ENCODE measurements at places on chromosomes 3 and 15.

DNA sequence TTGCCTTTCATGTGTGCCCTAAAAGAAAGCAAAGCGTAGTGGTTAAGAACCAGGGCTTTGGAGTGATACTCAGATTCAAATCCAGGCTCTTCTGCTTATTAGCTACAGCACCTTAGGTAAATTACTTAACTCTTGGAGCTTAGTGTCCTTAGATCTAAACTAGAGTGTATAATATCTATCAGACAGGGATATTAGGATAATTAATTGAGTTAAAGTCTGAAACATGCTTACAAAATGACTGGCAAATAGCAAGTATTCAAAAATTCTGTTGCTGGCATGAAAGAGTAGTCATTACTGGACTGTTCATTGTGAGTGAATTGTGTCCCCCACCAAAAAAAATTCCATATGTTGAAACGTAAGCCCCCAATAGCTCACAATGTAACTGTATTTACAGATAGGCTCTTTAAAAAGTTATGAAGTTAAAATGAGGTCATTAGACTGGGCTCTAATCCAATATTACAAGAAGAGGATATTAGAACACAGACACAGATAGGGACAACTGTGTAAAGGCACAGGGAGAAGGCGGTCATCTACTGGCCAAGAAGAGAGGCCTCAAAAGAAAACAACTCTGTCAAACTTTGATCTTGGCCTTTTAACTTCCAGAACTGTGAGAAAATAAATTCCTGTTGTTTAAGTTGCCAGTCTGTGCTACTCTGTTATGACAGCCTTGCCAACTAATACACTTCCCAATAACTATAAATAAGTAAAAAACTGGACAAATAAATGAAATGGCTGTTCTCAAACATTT, 60.4 kb upstream of the LRRC3B start:
- DNase-seq = no peak

- DNase-seq = no peak
Observed at GRCh38 chr3:196537319-196537984, 22.3 kb upstream of the SMCO1 start.

DNA sequence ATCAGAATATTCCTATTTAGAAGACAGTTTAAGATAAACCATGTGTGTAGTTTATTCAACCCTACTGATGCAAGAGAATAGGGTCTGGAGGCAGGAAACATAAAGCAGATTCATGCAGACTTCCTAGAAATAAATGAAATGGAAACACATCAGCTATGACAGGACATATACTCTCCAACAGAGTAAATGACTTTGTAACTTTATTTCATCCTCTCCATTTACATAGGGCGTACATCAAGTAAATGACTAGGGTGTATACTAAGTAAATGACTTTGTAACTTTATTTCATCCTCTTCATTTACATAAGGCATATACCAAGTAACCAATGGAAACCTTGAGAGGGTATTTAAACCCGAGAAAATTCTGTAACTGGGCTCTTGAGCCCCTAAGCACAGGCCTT, 17.6 kb upstream of the SRPRB start:
- DNase-seq = no peak

DNA sequence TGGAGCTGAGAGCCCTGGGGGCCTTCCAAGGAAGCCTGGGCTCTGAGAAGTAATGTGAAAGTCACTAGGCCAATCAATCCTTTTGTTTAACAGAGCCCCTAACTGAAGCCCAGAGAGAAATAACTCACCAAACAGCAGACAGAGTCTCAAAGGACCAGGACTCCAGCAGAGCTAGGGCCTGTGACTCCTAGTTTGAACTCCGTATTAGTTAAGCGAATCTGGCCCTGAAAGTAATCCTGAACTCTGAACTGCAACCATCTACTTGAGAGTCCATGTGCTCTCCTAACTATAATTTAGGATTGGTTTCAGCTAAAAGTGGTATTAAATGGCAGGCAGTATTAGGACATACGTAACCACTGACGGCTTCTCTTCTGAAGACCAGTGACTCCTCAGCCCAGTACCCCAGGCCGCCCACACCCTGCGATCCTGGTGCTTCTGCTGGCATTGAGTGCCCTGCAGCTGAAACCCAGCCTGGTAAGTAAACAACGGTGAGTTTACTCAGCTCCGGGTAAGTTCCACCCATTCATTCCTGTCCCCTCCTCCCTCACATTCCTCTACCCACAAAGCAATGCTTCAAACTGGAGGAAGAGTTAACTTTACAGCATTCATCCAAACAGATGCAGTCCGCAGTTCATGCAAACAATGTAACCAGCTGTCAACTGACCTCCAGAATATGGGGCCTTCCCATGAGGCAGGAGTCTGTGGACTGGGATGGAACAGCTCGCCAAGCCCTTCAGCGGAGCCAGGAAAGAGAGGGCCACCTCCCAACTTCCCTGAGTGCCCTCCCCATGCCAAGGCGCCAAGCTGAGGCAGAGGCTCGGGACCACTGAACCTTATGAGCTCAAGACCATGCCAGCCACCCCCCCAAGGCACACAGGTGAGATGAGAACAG, 7.3 kb downstream of the MYO5C start:
- no peak for DNase-seq

DNA sequence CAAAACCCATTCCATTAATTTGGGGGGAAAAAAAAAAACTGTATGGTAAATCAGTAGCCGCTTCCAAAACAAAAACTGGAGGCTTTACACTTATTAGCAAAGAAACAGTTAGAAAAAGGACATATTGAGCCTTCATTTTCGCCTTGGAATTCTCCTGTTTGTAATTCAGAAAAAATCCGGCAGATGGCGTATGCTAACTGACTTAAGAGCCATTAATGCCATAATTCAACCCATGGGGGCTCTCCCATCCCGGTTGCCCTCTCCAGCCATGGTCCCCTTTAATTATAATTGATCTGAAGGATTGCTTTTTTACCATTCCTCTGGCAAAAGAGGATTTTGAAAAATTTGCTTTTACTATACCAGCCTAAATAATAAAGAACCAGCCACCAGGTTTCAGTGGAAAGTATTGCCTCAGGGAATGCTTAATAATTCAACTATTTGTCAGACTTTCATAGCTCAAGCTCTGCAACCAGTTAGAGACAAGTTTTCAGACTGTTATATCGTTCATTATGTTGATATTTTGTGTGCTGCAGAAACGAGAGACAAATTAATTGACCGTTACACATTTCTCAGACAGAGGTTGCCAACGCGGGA, 9.4 kb upstream of the RPL24 start:
- DNase-seq = no peak

DNA sequence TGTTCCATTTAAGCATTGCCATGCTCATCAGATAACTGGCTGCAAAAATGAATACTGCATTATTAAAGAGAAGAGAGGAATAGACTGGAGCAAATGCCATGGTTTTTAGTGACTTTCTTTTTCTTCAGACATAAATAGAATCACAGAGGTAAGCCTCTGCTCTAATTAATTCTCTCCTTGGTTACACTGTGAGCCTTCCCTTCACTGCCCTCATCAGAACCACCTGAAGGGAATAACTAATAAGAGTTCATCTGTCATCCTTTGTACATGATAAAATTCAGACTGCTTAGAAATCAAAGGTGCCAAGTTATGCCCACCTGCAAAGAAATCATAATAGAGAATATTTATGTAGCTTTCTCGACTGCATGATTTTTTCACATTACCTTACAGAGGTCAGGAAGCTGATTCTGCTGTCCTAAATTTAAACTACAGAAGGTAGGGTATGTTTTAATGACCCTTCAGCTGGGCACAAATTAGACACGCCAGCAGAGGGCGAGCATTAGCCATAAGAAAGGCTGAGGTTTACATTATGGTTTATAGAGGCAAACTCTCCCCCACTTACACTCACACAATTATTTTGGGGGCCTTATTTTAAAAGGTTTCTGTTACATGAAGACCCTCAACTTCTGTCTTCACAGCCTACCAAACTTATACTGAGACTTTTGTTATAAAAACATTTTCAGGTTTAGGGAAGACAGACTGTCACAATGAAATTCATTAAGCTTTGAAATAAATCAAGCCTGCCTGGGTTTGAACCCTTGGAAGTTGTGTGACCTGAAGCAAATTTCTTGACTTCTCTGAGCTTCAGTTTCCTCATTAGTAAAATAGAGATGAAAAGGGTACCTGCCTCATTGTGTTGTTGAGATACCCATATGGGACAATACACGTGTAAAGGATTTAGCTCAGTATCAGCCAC, 15.3 kb upstream of the UNC13C start:
- no peak for DNase-seq

GRCh38 chr3:66472313-66473134, 28.3 kb downstream of the LRIG1 start:
- no peak for DNase-seq

DNA sequence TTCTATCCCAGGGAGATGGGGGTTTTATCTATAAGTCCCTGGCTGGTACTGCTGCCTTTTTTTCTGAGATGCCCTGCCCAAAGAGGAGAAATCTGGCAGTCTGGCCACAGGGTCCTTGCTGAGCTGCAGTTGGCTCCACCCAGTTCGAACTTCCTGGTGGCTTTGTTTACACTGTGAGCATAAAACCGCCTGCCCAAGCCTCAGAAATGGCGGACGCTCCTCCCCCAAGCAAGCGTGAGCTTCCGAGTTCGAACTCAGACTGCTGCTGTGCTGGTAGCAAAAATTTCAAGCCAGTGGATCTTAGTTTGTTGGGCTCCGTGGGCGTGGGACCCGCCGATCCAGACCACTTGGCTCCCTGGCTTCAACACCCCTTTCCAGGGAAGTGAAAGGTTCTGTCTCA, 126.8 kb upstream of the SUCLG2 start:
- no peak for DNase-seq

GRCh38 chr3:144289057-144289456, 317.4 kb downstream of the DIPK2A start:
- no peak for DNase-seq

DNA sequence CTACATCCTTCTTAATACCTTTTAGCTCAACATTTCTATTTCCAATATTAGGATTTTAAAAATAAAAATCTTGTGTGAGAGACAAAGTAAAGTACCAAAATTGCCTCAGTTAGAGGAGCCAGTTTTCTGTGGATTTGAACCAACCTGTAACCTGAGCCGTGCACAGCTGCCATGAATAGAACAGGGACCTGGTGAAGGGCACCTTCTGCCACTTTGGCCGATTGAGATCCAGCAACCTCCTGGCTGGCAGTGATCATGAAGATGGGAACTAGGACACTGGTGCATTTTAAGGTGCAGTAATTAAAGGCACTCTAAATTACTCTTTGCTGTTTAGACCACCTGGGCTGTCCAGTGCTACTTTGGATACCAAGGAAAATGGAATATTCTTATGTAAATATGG, 34.3 kb upstream of the TRAK1 start:
- DNase-seq = no peak

DNA sequence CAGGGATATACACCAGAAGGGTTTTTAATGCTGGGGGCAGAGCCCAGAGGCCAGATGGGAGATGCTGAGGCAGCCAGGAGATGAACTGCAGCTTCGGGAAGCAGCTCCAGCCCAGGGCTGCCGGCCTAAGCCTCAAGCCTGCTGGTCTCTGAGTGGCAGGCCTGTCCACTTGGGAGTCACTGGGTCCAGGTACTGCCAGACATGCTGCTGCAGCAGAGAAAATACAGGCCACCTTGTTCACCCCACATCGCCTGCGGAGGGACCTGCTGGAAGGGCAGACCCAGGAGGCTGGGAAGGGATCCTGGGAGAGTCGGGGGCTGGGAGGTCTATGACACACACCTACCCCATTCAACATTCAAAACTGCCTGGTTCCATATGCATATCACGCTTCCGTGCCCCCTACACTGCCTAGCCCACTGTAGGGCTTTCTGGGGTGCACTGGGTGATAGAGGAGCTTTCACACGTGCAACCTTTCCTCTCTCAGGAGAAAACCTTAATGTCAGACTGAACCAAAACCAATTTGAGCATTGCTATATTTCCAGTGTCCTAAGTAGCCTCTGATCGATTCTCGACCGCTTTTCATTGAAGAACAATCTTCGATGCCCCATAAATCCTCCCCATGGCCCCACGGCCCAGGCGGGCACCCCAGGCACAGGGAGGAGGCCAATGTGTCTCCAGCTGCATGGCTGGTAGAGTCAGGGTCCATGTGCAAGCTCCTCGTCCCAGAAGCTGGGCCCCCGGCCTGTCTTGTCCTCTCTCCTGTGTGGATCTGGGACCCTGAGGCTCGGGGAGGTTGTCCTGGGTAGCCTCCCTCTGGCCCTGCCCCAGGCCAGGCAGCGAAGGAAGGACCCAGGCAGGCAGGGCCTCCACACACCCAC, 147.4 kb downstream of the ATP10A start:
- DNase-seq = no peak

GRCh38 chr15:52134502-52135144, 22.0 kb upstream of the BCL2L10 start:
- DNase-seq = no peak

- DNase-seq = no peak
Observed at GRCh38 chr3:48338635-48339034, 5.2 kb upstream of the SPINK8 start.

DNA sequence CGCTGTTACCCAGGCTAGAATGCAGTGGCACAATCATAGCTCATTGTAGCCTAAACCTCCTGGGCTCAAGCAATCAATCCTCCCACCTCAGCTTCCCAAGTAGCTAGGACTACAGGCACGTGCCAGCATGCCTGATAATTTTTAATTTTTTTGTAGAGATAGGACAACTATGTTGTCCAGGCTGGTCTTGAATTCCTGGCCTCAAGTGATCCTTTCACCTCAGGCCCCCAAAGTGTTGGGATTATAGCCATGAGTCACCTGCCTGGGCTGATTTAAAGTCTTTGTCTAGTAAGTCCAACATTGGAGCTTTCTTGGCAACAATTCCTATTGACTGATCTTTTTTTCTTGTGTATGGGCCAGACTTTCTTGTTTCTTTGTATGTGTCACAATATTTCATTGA, 28.1 kb downstream of the SPINK8 start:
- no peak for DNase-seq

- no peak for DNase-seq
Observed at GRCh38 chr15:86384186-86384585, 304.5 kb downstream of the AGBL1 start.

- DNase-seq = no peak
Observed at GRCh38 chr3:20074226-20075063, 34.2 kb downstream of the KAT2B start.

GRCh38 chr15:42908538-42908937, 12.0 kb downstream of the TTBK2 start:
- DNase-seq = no peak

DNA sequence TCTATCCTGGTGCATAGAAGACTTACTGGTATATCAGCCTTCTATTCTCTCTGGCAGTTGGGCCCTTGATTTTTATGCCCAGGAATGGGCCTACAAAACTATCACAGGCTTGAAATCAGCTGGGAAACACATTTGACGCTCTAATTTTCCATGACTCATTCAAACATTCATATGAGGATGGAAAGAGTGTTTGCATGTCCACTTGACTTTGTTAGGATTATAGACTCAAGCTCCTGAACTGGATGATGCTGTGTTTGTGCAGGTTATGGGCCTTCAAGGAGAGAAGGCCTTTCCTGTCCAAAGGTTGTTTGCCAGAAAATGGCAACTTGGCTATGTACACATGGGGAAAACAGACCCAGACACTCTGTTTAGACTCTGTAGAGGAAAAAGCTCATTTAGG, 219.9 kb downstream of the GAP43 start:
- DNase-seq = no peak

DNA sequence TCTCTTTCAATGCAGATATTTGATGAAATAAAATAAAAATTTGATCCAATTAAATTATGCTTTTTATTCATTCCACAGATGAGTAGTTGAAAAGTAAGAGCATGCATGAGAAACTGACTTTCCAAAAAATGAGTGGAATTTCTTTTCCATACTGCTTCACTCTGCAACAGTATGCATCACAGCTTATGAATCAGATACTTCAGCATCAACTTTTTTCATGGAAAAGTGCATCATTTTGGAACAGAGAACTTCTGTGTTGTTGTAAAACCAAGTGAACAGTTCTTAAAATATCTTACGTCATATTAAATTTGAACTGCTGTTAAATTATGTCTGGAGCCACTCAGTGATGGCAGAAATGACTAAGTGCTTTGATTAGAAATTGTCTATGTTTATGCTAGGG, 16.7 kb upstream of the SLC7A14 start:
- DNase-seq = no peak

All from esophagus squamous epithelium (tissue), 5 donors.